HCT116 (cell line): ENCODE measurements at places on chromosomes 12 and 14.

GRCh38 chr12:89960011-89960507 lies 251.4 kb upstream of the ATP2B1 start:
- DNase-seq: no peak

DNA sequence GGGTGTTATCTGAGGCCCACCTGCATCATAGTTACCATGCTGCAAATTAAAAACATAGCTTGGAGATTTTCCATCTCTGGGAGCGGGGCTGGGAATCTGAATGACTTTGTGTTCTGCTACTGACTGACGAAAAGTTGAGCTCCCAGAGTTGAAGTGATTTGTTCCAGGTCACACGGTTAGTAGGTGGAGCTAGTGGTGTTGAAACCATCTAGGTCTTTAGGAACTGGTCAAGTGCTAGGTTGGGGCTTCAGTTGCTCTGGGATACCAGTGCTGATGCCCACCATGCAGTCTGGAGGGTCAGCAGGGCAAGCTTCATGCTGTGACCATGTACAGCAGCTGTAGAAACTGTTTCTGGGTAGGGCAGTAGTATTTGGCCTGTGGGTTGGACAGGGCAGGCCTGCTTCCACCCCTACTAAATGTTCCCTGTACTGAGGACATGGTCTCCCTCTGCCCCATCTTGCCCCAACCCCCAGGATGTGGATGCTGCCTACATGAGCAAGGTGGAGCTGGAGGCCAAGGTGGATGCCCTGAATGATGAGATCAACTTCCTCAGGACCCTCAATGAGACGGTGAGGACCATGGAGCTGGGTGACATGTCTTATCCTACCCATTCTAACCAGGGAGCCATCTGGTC lies 5.3 kb downstream of the KRT7 start:
- DNase-seq: no peak

GRCh38 chr12:98446682-98447081 lies 68.7 kb upstream of the TMPO start:
- DNase-seq: no peak

DNA sequence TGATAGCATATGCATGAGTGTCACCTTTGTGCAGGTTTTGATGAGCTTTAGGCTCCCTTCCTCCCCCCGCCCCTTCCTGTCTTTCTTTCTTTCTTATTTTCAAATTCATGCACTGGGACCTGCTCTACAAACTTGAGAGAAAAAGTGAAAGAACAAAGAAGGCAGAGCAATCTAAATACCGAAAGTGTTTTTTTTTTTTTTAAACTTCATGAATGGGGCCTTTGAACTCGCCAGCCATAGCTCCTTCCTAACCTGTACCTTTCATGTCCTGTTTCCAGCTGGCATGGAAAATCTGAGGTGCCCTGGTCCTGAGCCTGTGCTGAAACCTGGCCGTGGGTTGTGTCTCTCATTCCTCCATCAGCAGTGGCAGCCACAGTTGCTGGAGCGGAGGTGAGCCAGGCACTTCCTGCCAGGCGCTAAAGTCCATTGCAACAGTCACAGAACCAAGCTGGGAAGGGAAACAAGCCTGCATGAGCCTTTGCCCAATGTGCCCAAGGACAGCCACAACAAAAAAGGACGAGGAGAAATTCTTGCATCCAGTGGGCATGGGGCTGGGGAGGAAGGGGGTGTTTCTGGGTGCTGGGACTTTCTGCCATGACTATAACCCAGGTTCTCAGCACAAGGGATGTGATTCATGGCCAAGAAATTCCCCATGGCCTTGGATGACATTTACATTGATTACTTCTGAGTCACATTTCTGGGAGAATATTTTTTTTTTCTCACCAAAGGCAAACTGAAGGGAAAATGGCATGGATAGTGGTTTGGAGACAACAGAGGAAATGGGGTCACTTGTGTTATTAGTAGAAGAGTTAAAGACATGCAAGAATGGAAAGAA lies 102.7 kb downstream of the TMEM30B start:
- DNase-seq: peak; percentile 83

DNA sequence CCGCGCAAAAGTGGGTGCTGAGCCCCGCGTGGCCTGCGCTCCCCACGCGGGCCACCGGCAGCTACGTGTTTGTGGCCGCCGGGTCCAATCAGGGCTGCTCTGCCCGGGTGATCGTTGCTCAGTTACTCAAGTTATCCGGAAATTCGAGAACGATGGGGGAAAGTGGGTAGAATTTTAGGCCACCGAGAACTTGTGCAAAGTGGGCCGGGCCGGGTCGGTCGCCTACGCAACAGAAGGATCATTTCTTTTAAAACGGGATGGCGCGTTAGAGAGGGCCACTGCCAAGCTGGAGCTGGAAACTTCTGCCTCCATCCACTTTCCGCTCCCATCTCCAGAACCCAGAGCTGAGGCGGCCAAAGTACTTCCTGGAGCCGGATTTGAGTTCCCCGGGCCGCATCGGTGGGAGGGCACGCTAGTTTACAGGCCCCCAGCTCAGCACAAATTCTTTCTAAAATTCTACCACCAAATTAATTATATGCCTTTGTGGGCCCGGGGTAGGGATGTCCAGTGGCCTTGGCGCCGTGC lies 3.5 kb downstream of the RFX4 start:
- DNase-seq: no peak

DNA sequence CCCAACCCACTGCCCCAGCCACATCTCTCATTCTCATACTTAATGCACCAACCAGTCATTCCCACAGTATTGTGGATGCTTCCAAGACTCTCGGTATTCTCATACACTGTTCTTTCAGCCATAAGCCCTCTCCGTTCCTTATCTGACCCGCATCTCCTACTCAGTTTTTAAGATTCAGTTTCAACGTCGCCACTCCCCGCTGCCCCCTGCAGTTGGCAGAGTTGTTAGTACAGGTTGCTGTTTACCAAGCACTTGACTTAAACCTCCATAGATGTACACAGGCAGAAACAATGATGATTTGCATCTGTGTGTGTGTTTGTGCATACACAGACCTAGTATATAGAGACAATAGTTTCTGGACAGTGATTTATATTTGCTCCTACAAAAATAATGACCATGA lies 40.2 kb downstream of the PAH start:
- DNase-seq: peak; percentile 13
